ENCODE measurements at places on chromosomes 1 and 21.

GRCh38 chr1:78240755-78241154 is 195.0 kb downstream of the GIPC2 start:
- no peak for DNase-seq

- no peak for DNase-seq
These were observed 14.8 kb downstream of the LSS start for GRCh38 chr21:46213620-46214286.

- DNase-seq = no peak
These were observed 44.8 kb downstream of the CLIC6 start for GRCh38 chr21:34713621-34714020.

GRCh38 chr1:76125473-76126219 is 51.1 kb downstream of the ST6GALNAC3 start:
- DNase-seq = no peak

GRCh38 chr1:167471568-167471967 is 46.8 kb downstream of the CD247 start:
- no peak for DNase-seq

DNA sequence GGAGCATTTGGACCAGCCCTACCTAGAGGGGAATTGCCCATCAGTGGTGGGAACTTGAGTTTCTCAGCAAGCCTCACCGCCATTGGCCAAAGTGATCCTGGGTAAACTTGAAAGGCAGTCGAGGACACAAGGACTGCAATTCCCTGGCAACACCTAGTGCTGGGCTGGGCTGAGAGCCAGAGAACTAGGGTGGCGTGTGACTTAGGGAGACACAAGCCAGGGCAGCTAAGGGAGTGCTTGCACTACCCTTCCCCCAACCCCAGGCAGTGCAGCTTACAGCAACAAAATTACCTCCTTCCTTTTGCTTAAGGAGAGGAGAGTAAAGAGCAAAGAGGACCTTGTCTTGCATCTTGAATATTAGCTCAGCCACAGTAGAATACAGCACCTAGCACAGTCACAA is 176.9 kb upstream of the PRMT6 start:
- no peak for DNase-seq

DNA sequence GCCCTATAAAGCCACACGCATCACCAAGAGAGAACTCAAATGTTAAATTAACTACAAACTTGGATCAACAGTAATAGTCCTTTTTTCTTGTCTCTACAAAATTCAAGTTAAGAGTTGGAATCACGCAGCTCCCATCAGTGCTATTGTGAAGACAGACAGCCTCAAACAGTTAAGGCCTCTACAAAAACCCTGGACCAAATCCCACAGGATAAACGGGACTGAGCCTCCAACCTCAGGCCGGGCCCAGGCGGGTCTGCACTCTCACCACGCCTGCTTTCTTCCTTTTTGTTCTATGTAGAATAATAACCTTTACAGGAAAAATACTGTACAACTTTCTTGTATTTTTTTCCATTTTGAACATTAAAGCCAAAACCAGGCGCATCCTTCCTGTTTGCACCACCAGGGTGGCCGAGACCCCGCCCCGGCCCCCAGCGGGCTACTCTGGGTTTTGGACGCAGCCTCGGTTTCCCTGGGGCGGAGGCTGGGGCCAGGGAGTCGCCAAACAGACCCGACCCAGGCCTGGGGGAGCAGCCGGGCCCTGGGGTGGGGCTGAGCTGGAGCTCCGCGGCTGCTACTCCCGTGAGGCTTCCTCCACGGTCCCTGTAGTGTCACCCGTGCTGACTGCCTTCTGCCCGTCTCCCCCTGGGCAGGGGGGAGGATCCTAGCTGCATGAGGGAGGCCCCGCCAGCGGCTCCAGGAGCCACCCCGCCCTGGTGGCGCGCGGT is 158.4 kb downstream of the CASZ1 start:
- peak; percentile 19 for DNase-seq

DNA sequence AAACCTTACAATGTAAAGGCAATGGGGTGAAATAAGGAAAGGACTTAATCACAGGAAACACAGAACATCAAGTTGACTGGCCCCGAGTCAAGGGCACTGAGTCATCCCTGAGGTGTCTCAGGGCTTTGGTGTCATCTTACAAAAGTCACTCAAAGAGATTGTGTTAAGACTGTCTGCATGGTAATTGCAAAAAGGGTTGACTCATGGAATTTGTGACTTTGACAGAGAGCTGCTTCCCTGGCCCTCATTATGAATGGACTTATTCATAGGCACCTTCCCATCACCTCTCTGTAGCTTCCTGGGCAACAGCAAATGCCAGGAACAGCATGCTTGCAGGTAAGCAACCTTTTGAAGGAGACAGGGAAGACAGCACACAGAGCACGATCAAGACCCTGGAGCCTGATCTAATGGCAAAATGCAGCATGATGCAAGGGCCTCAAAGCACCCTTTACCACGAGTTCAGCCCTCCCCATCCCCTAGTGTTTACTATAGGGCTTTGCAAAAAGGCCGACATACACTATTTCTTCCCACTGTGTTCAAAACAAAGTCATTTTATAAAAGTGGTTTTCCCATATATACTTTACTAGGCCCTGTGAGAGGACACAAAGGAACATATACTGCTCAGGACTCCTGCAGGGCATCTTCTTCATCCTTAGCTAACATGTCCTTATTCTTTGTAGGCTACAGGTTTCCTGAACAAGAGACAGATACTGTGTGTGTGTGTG is 17.1 kb downstream of the ZP4 start:
- DNase-seq = no peak

DNA sequence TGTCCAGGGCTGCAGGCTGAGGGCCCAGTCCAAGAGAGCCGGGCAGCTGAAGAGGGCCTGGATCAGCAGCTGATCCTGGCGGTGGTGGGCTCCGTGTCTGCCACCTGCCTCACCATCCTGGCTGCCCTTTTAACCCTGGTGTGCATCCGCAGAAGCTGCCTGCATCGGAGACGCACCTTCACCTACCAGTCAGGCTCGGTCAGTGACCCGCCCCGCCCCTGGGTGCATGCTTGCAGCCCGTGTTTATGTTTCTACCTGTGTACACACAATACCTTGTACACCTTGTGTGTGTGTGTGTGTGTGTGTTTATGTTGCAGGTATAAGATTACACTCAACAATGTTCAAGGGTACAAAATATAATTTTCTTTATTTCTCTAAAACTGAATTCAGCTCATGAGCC is 13.0 kb downstream of the TIE1 start:
- no peak for DNase-seq

DNA sequence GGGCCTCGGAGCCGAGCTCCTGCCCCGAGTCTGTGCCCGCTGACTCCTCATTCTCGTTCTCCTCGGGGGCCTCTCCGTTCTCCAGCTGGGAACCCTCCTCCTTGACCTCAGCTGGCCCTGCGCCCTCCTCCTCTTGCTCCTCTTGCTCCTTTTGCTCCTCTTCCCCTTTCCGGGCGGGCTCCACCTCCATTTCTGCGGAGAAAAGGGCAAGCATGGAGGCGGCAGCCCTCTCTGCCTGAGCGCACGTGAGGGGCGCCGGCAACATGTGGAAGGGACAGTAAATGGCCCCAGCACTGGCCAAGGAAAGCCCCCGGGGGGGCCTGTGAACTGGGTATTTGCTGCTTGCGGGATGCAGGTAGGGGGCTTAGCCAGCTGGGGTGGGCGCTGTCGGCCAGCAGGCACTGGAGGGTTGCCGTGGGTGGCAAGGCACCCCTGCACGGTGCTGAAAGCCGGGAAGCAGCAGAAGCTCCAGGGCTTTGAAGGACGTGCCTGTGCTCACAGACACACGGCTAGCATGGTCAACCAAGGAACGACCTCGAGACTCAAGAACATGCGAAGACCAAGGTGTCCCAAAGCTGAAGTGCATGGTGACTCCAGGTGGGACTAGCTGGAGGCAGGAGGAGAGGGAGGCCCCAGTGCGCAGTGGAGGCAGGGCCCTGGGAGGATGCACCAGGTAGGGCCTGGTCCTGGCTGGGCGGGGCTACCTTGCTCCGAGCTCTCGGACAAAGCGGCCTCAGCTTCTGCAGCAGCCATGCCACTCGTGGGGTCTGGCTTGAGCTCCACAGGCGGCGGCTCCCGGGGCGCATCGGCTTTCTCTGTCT is 30.7 kb downstream of the ZBTB17 start:
- DNase-seq = no peak

DNA sequence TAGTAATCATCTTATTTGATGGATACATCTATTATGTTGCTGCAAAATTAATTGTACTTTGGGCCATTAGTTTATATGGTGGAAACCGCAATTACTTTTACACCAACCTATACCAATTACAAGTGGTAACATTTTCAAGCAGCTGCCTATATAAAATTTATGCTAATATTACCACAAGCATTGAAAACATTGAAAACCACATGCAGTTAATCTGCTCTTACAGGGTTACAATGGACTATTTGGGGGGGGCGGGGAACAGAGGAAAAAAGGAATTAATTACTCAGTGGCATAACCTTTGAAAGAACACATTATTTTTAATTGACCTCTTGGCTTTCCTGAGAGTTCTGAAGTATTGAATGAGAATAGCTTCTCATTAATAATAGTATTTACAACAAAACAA is 1793.2 kb downstream of the NCAM2 start:
- no peak for DNase-seq

GRCh38 chr1:11858968-11859871 is 475 bp upstream of the NPPB start:
- peak; percentile 70 for DNase-seq

GRCh38 chr1:222654849-222655248 is 37.0 kb downstream of the MIA3 start:
- DNase-seq = peak; percentile 76

DNA sequence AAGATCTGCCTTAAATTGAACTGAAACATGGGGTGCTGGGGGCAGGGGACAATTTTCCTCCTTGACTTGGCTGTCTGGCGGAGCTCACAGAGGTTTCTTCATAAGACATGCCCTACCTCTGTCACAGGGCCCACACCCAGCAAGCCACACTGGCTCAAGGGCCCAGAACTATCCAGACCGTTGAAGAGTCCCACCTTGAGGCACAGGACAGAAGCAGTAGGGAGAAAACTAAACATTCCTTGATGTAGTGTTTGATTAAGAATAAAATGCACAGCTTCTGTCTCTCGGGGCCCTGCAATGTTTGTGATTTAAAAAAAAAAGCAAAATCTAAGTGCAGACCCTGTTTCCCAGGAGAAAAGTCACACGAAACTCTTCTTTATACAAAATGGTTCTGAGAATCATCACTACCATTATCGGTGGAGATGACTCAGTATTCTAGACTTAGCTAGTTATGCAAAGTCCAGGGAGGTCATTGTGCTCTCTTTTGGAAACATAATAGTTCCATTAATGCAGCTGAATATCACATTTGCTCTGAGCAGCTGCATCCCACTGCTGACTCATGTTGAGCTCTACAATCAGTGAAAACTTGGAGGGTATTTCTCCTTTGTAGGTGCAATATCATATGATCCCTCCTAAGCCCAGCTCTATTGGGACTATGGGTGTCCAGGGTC is 53.6 kb upstream of the DIRAS3 start:
- no peak for DNase-seq

DNA sequence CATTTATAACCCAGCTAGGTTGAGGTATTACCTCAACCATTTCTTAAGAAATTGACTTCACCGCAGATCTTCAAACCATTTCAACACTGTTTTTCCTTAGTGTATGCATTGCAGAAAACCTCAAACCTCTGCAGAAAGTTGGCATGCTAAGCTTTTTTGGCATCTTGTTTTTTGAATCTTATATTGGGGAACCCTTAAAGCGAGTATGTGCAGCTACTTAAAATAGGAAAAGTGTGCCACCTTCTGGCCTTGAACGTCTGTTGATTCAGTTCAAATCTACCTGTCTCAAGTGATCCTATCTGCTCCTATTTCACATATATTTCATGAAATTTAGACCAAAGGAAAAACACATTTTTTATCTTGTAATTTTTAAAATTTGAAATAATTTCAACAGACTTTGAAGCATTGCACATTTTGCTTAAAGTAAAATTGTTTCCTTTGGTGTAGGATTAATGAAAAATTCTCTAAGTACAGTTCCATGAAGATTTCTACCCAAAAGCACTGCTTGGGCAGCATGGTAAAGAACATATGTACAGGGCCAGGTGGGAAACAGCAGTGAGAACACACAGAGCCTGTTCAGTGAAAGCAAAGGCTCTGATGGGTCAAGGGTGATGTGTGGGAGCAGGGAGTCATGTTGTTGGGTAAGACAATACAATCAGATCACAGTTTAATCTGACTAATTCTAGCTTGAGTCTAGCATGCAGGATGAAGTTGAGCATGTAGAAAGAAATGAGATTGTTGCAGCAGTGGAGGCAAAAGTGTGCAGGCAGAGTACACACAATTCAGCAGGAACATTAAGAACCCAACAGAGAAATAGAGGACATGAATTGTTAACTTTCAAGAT is 17.2 kb downstream of the HENMT1 start:
- DNase-seq = peak; percentile 71

DNA sequence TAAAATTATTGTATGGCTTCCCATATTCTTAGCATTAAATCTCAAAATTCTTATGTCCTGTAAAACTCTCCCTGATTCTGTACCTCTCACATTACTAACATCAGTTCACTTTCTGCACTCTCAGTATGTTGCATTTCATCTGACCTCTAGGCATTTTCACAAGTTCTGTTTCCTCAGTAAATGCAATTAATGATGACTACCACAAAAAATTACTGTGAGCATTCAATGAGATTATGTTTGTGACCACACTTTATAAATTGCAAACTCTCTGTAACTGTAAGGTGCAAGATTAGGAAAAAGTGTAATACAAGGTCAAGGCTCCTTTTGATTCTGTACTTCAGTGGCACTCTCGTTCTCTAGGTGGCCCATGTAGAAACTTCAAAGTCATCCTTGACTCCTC is 60.4 kb downstream of the LRRC53 start:
- DNase-seq = no peak

DNA sequence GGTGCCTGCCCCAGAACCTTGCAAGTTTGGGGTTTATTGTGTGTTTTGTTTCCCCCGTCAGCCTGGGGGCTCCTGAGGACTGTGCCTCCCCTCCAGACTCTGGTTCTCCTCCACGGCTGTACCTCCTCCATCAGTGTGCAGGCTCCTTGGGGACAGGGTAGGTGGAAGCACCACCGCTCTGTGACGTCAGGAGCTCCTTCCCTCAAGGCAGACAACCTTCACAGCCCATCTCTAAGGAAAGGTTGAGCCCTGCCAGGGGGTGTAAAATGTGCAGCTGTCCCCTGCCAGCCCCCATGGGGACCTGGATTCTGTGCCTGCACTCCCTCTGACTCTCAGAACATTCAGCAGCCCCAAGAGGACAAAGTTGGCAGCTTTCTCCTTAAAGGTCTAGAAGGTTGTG is 465 bp upstream of the HSPB7 start:
- no peak for DNase-seq

DNA sequence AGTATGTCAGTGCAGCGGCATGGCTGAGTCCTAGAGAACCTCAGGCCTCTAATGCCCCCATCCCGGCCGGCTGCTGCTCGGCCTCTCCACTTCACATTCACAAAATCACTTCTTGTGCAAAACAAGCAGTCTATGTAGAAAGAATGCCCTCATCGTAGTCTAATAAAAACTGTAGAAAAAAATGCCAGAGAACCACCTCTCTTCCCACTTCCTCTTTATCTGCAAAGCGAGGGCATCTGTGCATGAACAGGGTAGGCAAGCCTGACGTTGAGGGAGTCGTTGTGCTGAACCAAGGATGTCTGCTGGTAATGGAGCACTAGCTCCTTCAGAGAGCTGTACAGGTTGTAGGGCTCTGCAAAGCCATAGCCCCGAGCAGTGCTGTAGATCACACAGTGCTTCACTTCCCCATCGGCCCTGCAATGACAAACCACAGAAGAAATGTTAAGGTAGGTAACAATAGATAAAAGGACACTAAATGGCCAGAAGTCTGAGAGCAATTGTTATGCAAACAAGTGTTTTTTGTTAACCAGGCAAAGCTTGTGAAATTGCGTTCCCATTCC is 88.9 kb downstream of the PIK3R3 start:
- no peak for DNase-seq
